ENCODE measurements at places on chromosomes 4 and X.
A peak's percentile ranks its signal among the peaks of the same experiment; 100 is the strongest.

GRCh38 chr4:82954212-82954611 is 53.7 kb downstream of the THAP9 start:
- H3K27ac ChIP-seq, result no peak overlapping the region
- peaks cover 12% of the 10 kb centered on the region for H3K36me3 ChIP-seq
- H3K4me3 ChIP-seq, result no peak overlapping the region
- H3K4me1 ChIP-seq, result peaks cover 6% of the 10 kb centered on the region
- no peaks in the 10 kb centered on the region for H3K27me3 ChIP-seq
- no peak for DNase-seq

DNA sequence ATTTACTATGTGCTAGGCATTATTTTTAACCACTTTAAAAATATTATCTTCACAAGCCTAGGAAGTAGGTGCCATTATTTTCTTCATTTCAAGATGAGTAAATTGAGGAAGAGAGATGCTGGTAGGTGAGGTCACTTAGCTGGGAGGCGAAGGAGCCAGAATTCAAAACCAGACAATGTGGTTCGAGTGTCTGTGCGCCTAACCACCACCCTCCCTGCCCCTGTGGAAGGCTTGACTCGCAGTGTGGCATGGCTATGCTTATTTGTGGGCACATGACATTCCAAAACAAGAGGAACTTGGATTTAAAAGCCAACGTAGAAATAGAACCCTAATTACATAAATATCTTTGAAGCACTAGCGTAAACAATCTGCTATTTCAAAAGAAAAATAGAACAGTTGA is 226.6 kb upstream of the PITX2 start:
- no peaks in the 10 kb centered on the region for H3K4me1 ChIP-seq
- H3K4me3 ChIP-seq, result no peak overlapping the region
- H3K27me3 ChIP-seq, result peaks cover 1% of the 10 kb centered on the region
- no peak overlapping the region for H3K27ac ChIP-seq

DNA sequence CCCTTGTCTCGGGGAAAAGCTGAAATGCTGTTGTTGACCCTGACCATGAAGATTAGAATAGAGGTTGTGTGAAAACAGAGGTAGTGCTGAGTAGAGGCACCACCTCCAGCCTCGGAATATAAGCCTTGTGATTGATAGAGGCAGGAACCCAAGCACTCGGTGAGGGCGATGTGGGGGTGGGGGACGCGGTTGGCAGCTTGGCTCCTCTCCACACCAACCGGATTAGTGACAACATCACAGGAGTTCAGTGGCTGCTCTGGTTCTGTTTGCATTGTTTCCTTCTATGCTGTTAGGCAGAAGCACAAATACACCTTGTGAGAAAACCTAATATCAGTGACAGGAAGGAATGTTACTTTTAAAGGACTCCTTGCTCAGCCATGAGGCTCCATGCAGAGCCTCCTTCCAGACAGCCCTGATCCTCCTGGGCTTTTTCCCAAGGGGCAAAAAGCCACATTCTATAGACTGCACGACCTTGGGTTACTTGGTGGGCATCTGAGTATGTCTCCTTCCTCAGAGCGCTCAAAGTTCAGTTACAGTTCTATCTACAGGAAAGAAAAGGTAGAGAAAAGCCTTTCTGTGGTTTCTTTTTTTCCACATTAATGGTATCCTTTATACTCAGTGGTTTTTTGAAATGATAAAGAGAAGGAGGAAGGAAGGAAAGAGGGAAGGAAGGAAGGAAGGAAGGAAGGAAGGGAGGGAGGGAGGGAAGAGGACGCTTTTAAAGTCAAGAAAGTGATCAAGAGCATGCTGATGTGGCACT is 150.4 kb upstream of the NOCT start:
- no peak for DNase-seq
- no peak overlapping the region for H3K27ac ChIP-seq
- H3K4me3 ChIP-seq, result no peak overlapping the region
- peaks cover 3% of the 10 kb centered on the region for H3K27me3 ChIP-seq
- no peaks in the 10 kb centered on the region for H3K4me1 ChIP-seq

DNA sequence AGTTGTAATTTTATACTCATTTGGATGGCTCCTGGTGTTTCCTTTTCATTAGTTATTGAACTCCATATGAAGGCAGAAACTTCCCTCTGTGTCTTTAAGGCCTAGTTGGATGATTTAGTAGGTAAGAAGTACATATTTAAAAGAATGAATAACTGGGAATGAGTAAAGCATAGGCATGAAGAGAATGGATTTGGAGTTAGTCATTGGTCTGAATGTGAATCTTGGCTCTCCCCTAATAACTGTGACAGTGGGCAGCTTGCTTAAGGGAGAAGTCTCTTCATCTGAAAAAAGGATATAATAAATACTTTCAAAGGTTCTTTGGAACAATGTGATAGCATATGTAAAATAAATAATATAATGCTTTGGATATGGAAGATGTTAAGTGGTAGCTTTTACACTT is 13.2 kb downstream of the SNX25 start:
- peaks cover 34% of the 10 kb centered on the region for H3K4me1 ChIP-seq
- DNase-seq, result no peak
- H3K27me3 ChIP-seq, result no peaks in the 10 kb centered on the region
- no peak overlapping the region for H3K4me3 ChIP-seq
- no peak overlapping the region for H3K27ac ChIP-seq

GRCh38 chrX:153938226-153938786 is 3.5 kb upstream of the NAA10 start:
- H3K27me3 ChIP-seq, result no peaks in the 10 kb centered on the region
- DNase-seq, result no peak
- no peaks in the 10 kb centered on the region for H3K36me3 ChIP-seq
- H3K27ac ChIP-seq, result no peak overlapping the region
- H3K4me3 ChIP-seq, result no peak overlapping the region

DNA sequence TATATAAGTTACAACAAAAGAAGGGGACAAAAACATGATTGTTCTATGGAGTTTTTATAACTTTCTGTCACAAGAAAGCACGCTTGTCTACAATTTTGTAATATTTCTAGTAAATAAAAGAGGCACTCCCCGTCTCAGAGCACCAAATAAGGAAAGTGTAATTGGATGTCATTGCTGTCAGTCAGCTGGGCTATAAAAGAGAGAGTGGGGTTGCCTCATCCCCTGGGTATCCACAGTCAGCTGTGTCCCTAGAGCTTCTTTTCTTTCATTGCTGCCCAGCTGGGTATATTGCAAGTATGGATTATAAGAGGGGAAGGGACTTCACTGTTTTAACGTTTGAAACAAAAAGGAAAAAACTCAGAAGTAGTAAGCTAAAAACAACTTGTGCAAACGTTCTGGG is 61.3 kb downstream of the NPNT start:
- peaks cover 4% of the 10 kb centered on the region for H3K27me3 ChIP-seq
- H3K4me1 ChIP-seq, result no peaks in the 10 kb centered on the region
- no peak overlapping the region for H3K4me3 ChIP-seq
- no peaks in the 10 kb centered on the region for H3K36me3 ChIP-seq

GRCh38 chrX:19514791-19515614 is at the start of gene MAP3K15:
MAP3K15 (minus strand) TSS chrX:19515508; CDS start chrX:19515261, 247 bp downstream.
- DNase-seq, result no peak
- peak within 1 kb of the TSS; percentile 69 for H3K4me3 ChIP-seq

DNA sequence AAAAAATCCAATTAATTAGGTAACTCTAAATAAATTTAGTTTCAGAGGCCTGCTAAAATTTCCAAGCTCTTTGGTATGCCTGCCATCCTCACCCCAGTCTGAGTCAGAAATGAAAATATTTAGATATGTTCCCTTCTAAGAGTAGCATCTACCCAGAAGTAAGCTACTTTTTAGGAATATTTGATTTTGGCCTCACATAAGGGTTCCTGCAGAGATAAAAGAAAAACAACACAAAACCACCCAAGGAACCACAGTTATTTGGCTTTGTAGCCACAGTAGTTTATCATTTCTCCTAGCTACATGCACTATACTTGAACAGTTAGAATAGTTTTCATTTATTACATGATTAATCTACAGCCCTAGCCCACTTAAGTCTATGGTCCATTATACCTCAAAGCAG is 192.6 kb upstream of the FAM241A start:
- no peak overlapping the region for H3K27ac ChIP-seq
- no peaks in the 10 kb centered on the region for H3K36me3 ChIP-seq
- H3K27me3 ChIP-seq, result peaks cover 1% of the 10 kb centered on the region
- no peaks in the 10 kb centered on the region for H3K4me1 ChIP-seq

GRCh38 chrX:12153741-12154140 is 15.5 kb downstream of the FRMPD4 start:
- no peaks in the 10 kb centered on the region for H3K4me1 ChIP-seq
- H3K27ac ChIP-seq, result no peak overlapping the region
- no peaks in the 10 kb centered on the region for H3K36me3 ChIP-seq
- H3K4me3 ChIP-seq, result no peak overlapping the region
- H3K27me3 ChIP-seq, result no peaks in the 10 kb centered on the region
